BJ (cell line): ENCODE measurements at places on chromosomes 12 and 14. TPM values are rescaled to one million over a fixed set of nuclear protein-coding genes. Genes with fewer than 3 reads are reported as not detected.
A peak's percentile ranks its signal among the peaks of the same experiment; 100 is the strongest.

DNA sequence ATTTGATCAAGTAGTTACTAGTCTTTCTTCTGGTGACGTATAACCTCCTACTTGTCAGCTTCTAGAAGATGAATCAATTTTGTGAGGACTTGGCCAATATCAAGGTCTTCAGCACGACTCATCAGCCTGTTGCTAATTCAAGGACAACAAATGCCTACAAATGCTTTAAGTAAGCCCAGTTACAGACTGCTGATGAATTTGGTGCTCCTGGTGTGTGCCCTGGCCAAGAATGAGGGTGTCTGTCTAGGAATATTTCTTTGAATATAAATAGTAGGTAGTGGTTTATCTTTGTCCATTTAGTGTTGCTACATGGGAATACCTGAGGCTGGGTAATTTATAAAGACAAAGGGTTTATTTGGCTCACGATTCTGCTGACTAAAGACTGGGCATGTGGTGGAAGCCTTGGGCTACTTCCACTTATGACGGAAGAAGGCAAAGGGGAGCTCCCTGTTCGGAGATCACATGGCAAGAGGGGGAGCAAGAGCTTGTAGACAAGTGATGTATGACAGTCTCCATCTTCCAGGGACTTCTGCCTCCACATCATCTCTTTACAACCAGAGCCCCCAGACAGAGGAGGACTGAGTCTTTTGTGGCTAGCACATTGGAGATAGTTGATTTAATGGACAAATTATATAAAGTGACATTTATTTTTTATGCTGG is 180.2 kb downstream of the CRADD start:
- DNase-seq: peak; percentile 21

The GPR137C gene
- polyA plus RNA-seq: 0.18 and 0.34 TPM in 2 replicates

GRCh38 chr14:55477680-55478079 is 37.3 kb upstream of the TBPL2 start:
- DNase-seq: no peak

DNA sequence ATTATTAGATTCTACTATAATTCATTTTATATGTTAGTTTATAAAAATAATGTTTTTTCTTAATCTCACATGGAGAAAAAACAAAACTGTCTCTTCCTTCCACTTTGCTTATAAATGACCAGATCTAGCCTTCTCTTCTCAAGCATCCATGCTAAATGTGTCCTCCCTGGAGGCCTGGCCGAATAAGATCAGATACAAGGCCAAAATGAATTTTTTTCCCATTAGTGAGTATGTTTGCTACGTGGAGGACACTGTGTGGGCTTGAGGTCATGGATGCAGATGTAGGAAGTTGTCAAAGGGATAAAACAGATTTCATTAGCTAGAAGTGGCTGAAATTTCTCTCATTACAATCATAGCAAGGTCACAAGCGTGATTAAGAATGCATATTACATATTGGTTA is 1244.9 kb upstream of the SEL1L start:
- no peak for DNase-seq

GRCh38 chr14:102849526-102850379 is 72.5 kb downstream of the TRAF3 start:
- no peak for DNase-seq

DNA sequence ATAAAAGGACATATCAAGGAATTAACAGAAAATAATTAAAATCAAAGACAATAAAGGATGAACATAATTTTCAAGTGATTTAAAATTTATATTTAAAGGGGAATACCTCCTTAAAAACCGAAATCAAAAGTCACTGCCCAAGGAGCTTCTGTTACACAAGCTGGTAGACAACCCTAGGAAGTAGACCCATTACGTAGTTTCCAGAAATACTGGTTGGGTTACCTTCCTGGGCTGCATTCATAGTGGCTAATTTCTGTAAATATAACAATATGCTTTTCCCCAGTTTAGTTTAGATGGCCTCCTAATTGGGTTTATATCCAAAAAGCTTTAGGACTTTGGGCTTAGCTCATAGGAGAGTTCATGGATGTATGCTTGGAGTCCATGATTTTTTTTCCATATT is 2.1 kb upstream of the EDDM3A start:
- DNase-seq: no peak

The RDH16 gene
- polyA plus RNA-seq: 0.07 TPM in 2 replicates

DNA sequence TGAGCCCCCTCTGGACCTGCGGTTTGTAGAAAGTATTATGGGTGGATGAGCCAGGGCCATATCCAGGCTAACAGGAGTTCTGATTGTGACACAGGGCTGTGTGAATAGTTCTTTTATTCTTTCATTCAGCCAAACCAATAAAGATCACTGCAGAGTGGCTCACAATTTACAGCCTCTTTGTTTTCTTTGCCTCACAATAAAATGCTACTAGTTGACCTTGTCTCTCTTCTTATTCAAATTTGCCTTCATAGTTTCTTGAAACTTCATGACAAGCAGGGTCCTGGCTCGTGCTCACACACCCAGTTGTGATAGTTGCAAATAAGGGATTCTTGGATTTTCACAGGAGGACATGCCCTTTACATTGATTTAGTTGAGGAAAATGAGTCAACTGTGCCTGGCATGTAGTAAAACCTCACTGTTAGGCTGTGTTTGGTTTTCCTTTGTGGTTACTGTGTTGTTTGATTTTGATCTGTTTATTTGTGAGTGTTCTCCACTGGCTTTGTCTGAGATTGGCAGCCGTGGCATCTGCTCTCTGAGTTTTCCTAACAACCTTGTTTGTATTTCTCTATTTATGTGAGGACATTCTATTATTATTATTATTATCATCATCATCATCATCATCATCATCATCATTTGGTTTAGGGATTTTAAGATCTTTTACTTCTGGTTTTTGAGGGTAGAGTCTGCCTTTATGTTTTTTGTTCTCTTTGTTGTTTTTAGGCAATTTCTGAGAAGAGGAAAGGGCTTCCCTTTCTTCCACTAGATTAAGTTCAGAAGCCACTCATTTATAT is 2.7 kb upstream of the KRT6B start:
- DNase-seq: no peak

DNA sequence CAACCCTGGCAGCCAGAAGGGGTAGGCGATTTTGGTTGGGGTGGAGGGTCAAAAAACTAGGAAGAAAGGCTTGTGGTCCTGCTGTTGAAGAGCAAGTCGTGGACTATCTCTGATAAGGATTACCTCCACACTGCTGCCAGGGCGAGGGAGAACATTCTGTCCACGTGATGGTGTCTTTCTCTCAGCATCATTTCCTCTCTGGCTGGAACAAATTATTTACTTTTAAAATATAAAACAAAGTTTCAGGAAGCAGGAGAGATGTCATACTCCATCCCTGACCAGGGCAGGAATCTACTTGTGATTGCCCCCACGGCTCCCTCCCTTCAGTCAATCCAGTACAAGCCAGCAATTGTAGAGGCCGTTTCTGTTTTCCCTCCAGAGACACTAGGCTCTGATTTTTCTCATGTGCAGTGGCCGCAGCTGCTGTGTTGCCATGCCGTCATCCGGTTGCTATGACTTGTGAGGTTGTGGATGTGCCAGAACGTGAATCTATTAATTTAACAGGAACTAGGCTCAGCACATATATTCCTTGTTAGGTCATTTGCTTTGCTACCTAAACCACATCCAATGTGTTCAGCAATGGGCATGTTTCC is 61.5 kb upstream of the PTGR2 start:
- peak; percentile 92 for DNase-seq

The TSPAN9 gene
- polyA plus RNA-seq: 45.2 and 67.0 TPM in 2 replicates

GRCh38 chr14:89399594-89400068 is 17.4 kb downstream of the FOXN3 start:
- peak; percentile 50 for DNase-seq

DNA sequence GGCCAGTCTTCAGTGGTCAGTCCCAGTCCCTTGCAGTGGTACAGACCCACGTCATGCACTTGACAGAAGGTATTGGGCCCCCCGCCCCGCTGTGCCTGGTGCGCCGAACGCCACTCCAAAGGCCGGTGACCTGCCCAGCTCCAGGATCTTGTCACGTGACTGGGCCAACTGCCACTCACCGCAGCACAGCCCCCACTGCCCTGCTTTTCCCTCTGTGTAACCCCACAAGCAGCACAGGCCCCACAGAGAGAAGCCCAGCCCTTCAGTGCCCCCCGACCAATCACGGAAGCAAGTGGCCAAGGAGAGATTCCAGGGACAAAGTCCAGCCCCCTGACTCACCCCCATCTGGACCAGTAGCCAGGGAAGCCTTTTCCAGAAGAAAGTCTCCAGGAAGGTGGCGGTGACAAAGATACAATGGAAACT is 498 bp downstream of the GPR132 start:
- DNase-seq: no peak

The SNAPC1 gene
- polyA plus RNA-seq: 6.2 and 15.3 TPM in 2 replicates

DNA sequence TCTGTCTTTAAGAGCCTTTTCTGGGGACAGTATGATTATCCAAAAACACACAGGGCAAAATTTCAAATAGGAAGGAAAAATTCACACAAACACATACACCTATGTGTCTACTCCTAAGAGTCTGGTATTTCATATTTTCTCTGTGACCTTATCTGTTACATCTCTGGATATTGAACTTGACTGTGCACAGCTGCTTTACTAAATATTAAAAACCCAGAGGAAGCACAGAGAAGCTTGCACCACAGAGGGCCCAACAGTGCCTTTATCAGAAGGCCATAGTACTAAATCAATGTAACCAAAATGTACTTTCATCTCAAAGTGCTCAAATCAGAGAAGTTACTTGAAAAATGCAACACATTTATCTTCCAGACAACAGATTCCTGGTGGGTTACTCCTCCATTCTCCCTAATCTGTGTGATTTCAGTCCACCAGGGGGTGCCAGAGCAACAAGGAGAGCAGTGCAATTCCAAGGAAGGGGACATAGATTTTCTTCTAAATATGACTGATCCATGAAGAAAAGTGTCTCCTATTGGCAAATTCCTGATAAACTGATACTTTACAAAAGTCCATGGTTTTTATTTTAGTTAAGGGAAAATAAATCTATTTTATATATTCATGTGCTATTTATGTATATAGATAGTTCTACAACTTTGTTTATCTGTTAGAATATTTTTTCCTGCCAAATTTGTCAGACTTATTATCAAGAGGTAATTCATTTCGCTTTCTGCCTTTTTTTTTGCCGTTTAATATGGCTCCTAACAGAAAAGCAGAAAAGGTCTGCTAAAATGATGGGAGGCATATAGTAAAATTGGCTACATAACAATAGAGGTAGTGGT is 617.6 kb downstream of the LRFN5 start:
- no peak for DNase-seq

GRCh38 chr14:50667684-50667995 is 466 bp downstream of the SAV1 start:
- DNase-seq: no peak

DNA sequence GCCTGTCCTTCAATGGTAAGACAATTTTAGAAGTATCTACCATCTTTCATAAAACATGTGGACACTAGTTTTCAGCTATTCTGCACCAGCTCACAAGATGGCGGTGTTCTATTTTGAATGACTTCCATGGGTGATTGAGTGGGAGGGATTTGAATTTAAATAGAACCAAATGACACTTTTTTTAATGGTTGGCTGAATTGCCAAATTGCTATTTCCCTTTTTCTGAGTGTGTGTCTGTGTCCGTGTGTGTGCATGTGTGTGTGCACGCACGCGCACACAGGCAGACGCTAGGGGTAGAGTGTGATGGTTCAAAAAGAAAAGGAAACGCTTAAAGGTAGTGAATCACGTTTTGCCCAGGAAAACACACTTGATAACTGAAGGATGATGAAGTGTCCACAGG is 362.6 kb downstream of the DAD1 start:
- DNase-seq: no peak
